ENCODE measurements at places on chromosomes 4 and X.

DNA sequence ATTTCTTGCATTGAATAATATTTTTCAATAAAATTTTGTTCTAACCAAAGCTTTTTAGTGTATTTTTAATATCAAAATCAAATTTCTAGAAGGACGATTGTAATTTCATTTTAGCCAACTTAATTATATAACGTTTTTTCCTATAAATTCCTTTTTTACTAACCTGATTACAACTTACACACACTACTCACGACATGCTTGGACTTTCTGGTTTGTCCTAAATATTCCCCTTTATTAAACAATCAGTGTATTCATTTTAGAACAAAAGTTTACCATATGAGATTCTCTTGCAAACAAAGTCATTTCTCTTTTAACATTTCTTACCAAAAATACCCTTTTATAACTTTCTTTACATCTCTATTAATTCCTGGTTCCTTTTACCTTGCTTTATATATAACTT is 173.7 kb downstream of the PWWP3B start:
- DNase-seq: no peak
- no peak overlapping the region for H3K27ac ChIP-seq
- no peaks in the 10 kb centered on the region for H3K4me1 ChIP-seq
- no peak overlapping the region for H3K4me3 ChIP-seq

- no peak for DNase-seq
- H3K27me3 ChIP-seq: no peaks in the 10 kb centered on the region
- H3K4me1 ChIP-seq: no peaks in the 10 kb centered on the region
These were observed 2.9 kb downstream of the EDA start for GRCh38 chrX:69618803-69619202.

GRCh38 chrX:17635231-17635630 is 102.1 kb upstream of the SCML1 start:
- peaks cover 7% of the 10 kb centered on the region for H3K4me1 ChIP-seq
- H3K27ac ChIP-seq: no peak overlapping the region

- H3K36me3 ChIP-seq: no peaks in the 10 kb centered on the region
- peaks cover 29% of the 10 kb centered on the region for H3K4me1 ChIP-seq
- H3K27ac ChIP-seq: peak overlapping the region; percentile 81
- H3K4me3 ChIP-seq: no peak overlapping the region
These were observed 51.7 kb upstream of the CLCN4 start for GRCh38 chrX:10104958-10105658.

GRCh38 chr4:185207466-185207865 is 1.9 kb upstream of the SNX25 start:
- H3K27ac ChIP-seq: no peak overlapping the region
- H3K4me1 ChIP-seq: peaks cover 16% of the 10 kb centered on the region
- no peaks in the 10 kb centered on the region for H3K27me3 ChIP-seq
- no peaks in the 10 kb centered on the region for H3K36me3 ChIP-seq
- H3K4me3 ChIP-seq: no peak overlapping the region

DNA sequence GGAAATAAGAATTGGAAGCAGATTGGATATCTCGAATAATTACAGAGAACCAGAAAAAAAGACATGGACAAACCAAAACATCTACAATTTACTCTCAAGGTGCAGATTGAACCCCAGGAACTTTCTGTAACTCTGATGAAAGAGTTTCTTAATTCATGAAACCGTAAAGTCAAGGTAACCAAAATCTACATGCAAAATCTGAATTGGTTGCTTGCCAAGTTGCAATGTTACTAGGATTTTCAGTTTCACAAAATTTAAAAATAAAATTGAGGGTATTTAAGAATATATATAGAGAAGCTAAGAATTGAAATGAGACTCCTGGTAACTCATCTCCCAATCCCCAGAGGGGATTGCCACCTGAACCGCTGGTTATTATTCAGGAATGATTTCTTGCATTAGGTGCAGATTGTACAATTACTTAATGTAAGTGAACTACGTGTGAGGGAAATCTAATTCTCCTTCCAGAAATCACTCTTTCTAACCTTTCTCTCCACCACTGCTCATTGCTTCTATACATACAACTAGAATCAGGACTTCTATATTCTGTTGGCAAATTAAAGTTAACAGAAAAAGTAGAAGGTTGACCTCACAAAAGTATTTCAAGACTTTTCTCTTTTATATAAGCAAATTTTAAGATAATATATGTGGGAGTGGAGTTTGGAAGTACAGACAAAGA is 221.5 kb upstream of the NDST4 start:
- DNase-seq: no peak
- H3K27me3 ChIP-seq: no peaks in the 10 kb centered on the region
- no peaks in the 10 kb centered on the region for H3K36me3 ChIP-seq
- no peak overlapping the region for H3K4me3 ChIP-seq

- H3K27me3 ChIP-seq: no peaks in the 10 kb centered on the region
- no peak overlapping the region for H3K4me3 ChIP-seq
- H3K27ac ChIP-seq: no peak overlapping the region
- no peak for DNase-seq
- no peaks in the 10 kb centered on the region for H3K4me1 ChIP-seq
These were observed 424.5 kb upstream of the CTSO start for GRCh38 chr4:156378033-156378665.

DNA sequence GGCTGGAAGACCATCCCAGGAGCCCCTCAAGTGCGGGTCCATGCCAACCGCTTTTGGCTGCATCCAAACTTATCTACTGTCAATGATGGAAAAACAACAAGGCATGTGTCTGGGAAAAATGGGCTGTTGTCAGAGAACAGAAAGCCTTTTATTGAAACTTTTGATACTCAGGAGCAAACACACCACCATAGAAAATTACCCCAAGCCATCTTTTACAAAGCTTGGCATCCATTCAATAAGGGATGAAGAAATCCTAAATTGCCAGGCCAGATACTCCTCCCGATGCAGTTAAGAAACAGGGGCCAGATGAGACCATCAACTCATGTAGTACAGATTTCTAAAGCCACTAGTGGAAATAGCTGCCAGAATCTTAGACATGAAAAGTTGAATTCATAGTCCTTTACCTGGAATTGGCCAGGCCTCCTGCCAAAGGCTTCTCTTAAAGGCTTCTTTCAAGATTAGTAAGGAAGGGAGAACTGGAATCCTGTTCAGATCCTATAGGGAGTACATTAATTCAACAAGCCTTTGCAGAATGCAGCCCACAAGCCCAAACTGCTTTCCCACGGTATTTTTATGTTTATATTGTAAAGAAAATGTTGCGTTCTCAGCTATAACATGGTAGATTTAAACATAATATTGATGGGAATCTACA is 145.4 kb upstream of the MAP3K15 start:
- no peak overlapping the region for H3K27ac ChIP-seq
- no peak overlapping the region for H3K4me3 ChIP-seq
- H3K27me3 ChIP-seq: no peaks in the 10 kb centered on the region
- H3K36me3 ChIP-seq: no peaks in the 10 kb centered on the region
- H3K4me1 ChIP-seq: no peaks in the 10 kb centered on the region

DNA sequence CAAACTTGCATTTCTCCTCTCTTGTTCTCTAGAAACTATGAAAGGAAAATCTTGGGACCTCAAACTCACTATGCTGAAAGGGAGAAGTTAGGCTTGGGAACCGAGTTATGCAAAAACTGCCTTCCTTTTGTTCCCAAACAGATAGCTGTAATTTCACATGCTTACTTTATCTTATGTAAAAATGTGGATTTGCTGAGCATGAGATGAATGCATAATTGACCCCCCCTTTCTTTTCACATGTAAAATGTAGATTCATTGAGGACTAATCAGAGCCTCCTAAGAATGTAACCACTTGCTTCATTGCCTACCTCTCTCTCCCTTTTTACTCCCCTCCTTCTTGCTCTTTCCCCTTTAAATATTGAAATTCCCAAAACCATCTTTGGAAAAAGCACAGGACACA is 18.0 kb downstream of the TBC1D9 start:
- no peaks in the 10 kb centered on the region for H3K27me3 ChIP-seq
- no peak overlapping the region for H3K27ac ChIP-seq
- H3K4me3 ChIP-seq: no peak overlapping the region
- H3K36me3 ChIP-seq: no peaks in the 10 kb centered on the region

DNA sequence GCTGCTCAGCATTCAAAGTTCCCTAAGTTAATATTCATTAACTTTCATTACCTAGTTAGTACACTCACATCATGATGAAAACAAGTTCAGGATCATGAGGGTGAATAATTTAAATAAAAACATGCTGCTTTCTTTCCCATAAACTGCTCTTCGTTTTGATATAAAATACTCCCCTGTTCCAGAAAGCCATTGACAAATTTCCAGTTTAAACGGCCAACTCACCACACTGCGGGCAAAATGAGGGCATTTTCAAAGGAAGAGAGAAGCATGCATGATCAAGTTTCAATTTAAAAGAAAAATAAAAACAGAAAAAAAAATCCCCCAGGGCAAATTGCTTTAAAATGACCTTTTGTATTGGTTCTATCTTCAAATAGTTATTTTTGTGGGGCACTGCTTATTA is 69.6 kb downstream of the EPHA5 start:
- DNase-seq: no peak
- H3K4me3 ChIP-seq: no peak overlapping the region
- H3K27ac ChIP-seq: no peak overlapping the region
- no peaks in the 10 kb centered on the region for H3K4me1 ChIP-seq
- no peaks in the 10 kb centered on the region for H3K36me3 ChIP-seq

- H3K36me3 ChIP-seq: peaks cover 12% of the 10 kb centered on the region
- no peaks in the 10 kb centered on the region for H3K27me3 ChIP-seq
- H3K4me1 ChIP-seq: no peaks in the 10 kb centered on the region
- H3K4me3 ChIP-seq: no peak overlapping the region
These were observed 8.9 kb upstream of the IRAK1 start for GRCh38 chrX:154028502-154029184.

- H3K4me1 ChIP-seq: no peaks in the 10 kb centered on the region
- DNase-seq: no peak
- no peak overlapping the region for H3K27ac ChIP-seq
- no peaks in the 10 kb centered on the region for H3K36me3 ChIP-seq
- no peak overlapping the region for H3K4me3 ChIP-seq
These were observed 371.8 kb downstream of the ADGRL3 start for GRCh38 chr4:61571761-61572559.

DNA sequence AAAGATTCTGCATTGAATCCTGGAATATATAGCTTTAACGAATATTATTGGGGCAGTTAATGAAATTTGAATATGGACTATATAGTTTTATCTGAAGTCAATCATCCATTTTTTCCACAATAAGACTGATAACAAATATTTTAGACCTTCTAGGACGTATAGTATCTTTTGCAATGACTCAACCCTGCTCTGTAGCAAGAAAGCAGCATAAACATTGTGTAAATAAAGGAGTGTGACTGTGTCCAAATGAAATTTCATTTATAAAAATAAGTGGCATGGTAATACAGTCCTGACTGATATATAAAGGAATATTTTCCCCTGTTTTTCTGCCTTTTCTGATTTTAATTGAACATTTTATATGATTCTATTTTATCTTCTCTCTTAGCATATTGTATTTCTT is 947.7 kb upstream of the SLIT2 start:
- DNase-seq: no peak
- no peaks in the 10 kb centered on the region for H3K4me1 ChIP-seq
- H3K4me3 ChIP-seq: no peak overlapping the region
- H3K27ac ChIP-seq: no peak overlapping the region

DNA sequence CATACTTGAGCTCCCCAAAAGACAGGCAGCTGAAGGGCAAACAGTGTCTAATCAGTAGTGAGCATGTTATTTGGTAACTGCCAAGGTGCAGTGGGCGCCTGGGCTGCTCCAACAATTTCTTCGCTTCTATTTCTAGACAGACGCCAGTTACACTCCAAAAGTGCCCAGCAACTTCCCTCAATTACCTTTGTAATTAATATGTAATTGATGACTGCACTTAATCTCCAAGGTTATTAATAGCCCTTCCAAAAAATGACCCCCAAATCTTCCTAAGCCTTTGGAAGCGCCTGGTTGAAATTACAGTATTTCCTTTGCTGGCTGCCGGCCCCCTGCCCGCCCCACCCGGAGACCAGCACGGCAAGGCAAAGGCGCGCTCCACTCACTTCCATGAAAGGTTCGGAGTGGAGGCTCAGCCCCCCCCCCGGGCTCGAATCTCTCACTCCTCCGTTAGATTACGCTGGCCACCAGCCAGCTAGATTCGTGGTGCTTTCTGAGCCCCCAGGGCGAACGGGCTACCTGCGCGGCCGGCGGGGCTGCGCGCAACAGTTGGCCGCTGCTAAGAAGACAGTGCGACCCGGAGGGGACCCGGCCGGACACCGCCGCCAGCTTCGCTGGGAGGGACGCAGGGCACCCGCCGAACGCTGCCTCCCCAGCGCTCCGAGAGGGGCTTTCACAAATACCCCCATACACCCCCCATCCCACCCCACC is 1.9 kb downstream of the GPC4 start:
- peak overlapping the region; percentile 87 for H3K4me3 ChIP-seq
- no peak overlapping the region for H3K27ac ChIP-seq
- H3K27me3 ChIP-seq: no peaks in the 10 kb centered on the region
- no peak for DNase-seq
- H3K36me3 ChIP-seq: no peaks in the 10 kb centered on the region
- peaks cover 26% of the 10 kb centered on the region for H3K4me1 ChIP-seq

DNA sequence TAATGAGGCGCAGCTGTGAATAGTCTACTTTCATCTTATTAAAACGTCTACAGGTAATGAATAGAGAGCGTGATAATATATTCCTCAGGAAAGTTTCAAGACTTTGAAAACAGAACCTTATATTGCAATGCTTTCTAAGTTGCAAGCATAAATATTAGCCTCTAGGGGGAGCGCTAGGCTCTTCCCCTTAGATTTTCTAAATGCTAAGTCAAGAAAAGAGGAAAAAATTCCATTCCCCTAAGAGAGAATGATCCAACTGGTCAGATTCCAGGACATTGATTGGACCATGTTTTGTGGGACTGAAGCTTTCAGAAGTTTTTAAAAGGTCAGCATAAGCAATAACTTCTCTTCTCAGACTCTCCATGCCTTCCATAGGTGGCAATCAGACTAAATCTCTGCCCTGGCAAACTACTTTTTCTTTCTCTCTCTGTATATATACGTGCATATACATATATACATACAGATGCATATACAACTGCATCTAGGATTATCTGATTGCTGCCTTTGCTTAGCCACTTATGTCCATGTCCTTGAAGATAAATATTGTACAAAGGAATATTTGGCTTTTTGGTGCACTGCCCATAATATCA is 492.9 kb downstream of the INPP4B start:
- peaks cover 59% of the 10 kb centered on the region for H3K4me1 ChIP-seq
- H3K27me3 ChIP-seq: no peaks in the 10 kb centered on the region
- no peak for DNase-seq
- H3K27ac ChIP-seq: peak overlapping the region; percentile 3

DNA sequence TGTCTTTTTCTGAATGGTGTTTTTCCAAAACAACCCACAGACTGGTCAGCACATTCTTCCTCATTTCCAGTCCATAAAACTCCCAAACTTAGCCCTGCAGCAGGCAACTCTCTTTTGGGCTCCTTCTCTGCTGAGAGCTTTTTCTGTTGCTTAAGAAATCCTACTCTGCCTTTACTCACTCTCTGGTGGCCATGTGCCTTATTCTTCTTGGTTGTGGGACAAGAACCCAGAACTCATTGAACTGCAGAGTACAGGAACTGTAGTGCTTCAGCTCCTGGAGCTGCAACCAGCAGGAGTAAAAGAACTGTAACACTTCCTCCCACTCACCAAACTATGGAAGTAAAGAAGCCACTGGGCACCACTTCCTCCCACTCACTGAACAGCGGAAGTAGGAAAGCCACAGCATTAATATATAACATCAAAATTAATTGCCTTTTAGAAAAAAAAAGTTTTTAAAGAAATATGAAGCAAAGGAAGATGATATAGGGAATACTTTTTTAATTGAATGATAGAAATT is 864.1 kb upstream of the PCDH10 start:
- no peak overlapping the region for H3K4me3 ChIP-seq
- H3K27ac ChIP-seq: no peak overlapping the region
- no peaks in the 10 kb centered on the region for H3K4me1 ChIP-seq
- no peaks in the 10 kb centered on the region for H3K27me3 ChIP-seq
- DNase-seq: no peak

All from thoracic aorta (tissue), 2 donors.